ENCODE measurements at places on chromosomes 1 and 21.

DNA sequence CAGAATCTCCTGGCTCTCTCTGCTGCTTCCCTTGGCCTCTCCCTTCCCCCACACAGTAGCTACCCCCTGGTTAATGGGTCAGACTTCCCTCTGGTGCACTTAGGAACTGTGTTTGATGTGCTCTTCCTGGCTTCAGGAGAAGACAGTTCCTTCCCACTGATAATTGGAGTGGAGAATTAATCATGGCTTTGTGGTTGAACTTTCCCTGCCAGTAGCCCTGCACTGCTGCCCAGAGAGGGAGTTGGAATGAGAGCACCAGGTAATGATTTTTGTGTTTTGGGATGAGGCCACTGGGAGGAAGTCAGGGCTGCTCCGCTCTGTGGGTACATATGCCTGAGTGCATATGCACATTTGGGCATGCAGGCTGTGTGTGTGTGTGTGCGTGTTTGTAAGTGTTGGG, 39.7 kb upstream of the PADI2 start:
- no peak for DNase-seq

DNA sequence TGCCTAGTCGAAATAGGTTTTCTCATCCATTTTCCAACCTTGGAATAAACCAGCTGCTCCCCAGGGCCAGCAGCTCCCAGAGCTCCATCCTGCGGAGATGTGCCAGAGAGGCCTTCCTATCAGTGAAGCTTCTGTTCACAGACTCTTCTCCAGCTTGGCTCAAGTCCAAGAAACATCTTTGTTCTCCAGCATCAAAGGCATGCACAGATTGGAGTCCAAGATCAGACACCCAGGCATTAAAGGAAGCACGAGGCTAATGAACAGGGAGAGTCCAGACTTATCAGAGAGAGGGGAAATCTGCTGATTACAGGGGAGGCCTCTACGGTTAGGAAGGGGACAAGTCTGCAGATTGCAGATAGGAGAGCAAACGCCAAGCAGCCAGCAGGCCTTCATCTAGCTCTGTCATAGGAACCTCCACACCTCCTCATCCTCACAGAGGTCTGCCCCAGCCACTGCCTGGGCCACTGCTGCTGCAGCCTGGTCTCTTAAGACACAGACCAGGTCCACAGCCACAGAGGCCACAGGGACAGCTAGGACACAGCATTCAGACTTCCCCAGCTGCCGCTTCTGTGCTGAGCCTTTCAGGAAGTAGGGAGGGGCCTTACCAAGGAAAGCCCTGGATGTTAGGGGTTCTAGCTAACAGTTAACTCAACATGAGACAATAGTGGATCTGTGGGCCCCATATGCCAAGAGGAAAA, 3.4 kb downstream of the PRR9 start:
- no peak for DNase-seq

DNA sequence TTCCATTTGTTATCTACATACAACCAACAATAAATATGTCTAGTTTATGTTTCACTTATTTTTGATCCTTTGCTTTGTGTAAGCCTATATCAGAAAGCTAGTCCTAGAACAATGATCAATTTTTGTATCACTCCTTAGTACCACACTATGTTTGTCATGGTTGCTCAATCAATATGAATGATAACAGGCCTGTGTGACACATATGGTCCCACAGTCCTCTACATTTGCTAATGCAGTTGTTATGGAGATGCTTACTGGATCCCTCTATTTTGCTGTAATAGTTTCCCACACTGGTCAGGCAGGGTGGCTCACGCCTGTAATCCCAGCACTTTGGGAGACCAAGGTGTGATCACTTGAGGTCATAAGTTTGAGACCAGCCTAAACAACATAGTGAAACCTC, 59.1 kb downstream of the ERO1B start:
- no peak for DNase-seq

GRCh38 chr1:226902601-226903000, 32.2 kb downstream of the PSEN2 start:
- DNase-seq, result no peak

Data from stimulated activated CD8-positive, alpha-beta memory T cell treated with anti-CD3 and anti-CD28 coated beads, Interleukin-4, amount 100 ng/mL, for 1 hour (primary cell).